Activated naive CD8-positive, alpha-beta T cell treated with anti-CD3 and anti-CD28 coated beads, Interleukin-2, amount 50 U/mL, for 16 hours (primary cell): ENCODE measurements at places on chromosomes 3 and 15.

- no peak for DNase-seq
These were observed 28.8 kb upstream of the PLSCR2 start for GRCh38 chr3:146498002-146498736.

DNA sequence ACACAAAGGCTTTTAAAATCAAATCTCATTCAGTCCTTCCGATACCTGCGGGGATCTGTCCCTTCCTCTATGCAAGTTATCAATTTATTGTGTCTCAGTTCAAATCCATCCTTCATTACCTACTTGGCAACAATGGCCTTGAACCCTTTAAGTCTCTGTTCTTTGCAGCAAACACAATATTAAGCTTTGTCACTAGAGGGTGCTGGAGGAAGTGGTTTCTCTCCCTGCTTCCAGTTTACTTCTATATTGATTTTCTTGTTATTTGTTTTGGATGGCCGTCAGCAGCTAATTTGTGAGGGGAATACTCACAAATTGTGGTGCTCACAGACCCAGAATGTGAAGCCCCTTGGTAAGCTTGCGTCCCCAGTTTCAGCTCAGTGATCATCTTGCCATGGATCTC is 278.3 kb downstream of the FGF12 start:
- no peak for DNase-seq

GRCh38 chr15:39670687-39671086 is 89.8 kb downstream of the THBS1 start:
- no peak for DNase-seq

DNA sequence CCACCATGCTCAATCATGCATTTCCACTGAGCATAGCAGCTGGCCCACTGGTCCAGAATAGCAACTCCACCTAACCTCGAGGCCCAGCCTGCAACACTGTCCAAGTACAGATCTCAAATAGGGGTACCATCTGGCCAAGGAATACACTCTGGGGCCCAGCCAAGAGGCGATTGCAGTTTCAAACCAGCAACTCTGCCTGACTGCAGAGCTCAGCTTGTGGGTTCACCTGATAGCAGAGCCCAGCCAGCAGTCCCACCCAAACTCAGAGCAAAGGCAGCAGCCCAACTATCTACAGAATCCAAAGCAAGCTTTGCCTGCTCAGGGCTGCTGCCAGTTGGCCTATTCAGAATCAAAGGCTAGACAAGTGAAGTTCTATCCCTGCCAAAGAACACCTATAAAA is 30.5 kb downstream of the POLQ start:
- DNase-seq, result no peak

DNA sequence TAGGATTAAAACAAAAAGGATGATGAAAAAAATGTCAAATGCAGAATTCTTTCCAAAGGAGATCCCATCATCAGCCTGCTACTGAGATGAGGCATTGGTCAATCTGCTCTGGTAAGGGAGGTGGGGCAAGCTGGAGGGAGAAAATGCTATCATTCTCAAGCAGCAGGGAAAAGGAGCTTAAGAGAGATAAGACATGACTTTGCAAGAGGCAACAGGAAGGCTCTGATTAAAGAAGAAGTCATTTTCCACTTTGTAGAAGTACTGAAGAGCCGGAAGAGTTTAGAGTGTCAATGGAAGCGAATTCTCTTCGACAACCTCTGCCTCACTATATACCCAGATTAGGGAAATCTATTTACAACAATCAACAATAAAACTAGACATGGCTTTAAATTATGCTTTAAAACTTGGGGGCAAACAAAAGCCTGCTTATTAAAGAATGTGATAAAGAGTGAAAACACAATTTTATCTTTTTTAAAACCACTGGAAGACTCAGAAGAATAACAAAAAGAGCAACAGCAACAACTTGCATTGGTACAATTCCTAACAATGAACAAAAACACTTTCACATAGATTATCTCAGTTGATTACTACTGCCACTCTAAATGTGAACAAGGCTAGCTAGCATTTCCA is 81.8 kb upstream of the NANOGP8 start:
- no peak for DNase-seq

DNA sequence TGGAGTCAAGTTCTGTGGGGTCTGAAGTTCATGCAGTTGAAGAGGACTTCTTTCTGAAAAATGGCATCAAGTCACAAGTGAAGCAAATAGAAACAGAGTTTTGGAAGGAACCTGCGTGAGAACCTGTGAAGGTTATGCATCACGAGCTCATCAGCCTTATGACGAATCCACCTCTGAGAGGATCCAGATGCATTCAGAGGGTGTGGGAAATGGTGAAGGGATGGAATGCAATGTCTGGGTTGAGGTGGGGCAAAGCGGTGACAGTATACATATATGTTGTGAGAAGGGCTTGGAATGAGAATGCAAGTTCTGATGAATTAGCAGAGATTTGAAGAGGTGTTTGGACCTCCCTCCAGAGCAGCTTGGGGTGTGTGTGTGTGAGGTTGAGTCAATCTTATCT is 382.1 kb upstream of the TBL1XR1 start:
- DNase-seq, result no peak

DNA sequence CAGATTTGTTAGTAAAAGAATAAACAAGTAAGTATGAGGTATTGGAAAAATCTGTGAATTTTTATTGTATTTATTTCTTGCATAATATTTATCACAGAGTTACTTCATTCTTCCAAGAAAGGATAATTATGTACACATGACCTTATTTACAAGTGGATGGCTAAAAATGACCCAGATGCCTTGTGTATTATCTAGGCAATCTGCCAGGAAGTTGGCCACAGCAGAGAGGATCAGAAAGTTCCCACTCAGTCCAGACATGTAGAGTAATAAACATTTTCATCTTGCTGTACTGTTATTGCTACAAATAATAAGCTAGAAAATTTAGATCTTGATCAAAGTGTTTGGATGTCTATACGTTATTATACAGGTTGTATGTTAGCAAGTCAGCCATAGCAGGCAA is 317.1 kb downstream of the EPHA6 start:
- no peak for DNase-seq

DNA sequence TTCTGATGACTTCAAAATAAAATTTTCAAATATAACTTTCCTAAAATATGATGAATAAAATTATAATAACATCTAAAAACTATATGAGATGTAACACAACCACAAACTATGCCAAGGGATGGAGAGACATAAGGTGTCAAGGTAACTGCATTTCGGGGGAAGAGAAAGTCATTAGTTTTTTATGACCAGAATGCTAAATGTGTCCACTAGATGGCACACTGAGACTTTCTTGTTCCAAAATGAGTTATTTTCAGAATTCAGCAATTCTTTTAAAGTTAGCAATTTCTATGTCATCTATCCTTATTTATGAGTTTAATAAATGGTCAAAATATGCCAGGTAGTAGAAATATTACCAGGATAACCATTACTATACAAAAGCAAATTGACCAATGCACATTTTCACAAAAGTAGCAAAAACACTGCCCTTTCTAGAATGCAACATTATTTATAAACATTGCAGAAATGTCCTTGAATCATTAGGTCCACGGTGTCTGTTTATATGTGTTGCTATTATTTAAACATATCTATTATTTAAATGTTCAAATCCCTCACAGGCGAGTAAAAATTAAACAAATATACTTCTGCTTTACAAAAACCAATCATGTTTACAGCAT is 374.2 kb downstream of the PLCL2 start:
- DNase-seq, result no peak

- DNase-seq, result no peak
These were observed 32.7 kb downstream of the CD200 start for GRCh38 chr3:112365636-112366035.

DNA sequence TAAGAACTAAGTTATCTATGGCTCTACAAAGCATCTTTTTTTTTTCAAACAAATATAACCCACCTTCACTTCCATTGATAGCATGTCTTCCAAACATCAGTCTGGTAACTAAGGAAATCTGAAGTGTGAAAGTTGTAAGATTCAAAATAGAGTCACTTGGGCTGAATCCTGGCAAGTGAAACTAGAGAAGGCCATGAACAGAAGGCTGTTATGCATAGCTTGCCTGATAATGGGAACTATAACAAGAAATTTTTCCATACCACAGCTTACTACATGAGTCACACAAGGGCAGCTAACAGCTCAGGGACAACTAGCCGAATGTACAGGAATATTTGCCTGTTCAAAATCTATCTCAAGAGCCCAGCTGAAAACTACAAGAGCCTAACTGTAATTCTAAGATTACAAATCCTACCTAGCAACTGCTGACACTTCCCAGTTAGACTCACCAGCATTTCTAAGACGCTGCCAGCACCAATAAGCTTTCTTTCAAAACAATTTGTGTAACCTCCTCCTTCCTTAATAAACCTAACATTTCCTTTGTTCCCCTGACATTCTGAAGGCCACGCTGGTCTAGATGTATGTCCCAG is 1066.5 kb downstream of the PLOD2 start:
- DNase-seq, result no peak

DNA sequence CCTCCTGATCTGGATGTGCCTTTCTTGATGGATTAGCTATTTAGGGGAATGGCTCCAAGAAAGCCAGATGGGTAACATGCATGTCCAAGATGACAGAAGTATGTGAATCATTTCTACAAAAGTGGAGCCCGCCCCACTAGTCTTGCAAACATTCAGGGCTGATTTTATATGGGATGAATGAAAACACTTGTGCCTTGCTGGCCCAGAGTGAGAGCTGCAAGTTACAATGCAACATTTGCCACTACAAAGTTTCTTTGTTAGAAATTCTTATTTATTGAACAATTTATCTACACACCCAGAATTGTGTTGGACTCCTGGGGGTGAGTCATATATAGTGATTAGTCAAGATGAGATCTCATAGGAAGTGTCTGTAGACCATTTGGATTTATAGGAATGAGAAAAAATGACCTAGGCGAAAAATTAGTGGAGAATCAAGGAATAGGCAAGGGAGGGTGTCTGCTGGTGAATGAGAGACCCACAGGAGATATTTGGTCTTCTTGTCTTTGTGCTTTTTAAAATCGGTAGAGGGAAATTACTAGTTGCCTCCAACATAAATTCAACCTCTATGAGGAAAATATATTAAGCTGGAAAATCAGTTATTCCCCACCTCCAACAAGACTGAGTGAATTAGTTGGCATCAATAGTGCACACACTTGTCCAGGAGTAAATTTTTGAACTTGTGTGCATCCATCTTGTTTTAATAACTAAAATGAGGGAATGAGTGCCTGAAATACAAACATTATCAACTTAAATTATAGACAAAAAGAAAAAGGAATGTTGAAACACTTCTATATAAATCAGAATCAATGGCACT is 53.5 kb upstream of the DCBLD2 start:
- DNase-seq, result no peak

DNA sequence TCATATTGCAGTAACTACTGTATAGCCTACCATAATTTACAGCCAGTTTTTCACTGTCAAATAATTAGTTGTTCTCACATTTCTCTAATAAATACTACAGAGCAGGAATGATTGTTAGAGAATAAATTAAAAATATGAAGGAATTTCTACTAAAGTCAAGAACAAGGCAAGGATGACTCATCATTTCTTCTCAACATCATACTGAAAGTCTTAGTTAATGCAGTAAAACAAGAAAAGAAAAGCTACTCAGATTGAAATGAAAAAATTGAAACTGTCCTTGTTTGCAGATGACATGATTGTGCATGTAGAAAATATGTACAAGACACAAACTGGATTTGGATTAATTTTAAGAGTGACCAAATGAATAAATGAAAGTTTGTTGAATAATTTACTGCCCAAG is 608.2 kb downstream of the NSUN3 start:
- no peak for DNase-seq

DNA sequence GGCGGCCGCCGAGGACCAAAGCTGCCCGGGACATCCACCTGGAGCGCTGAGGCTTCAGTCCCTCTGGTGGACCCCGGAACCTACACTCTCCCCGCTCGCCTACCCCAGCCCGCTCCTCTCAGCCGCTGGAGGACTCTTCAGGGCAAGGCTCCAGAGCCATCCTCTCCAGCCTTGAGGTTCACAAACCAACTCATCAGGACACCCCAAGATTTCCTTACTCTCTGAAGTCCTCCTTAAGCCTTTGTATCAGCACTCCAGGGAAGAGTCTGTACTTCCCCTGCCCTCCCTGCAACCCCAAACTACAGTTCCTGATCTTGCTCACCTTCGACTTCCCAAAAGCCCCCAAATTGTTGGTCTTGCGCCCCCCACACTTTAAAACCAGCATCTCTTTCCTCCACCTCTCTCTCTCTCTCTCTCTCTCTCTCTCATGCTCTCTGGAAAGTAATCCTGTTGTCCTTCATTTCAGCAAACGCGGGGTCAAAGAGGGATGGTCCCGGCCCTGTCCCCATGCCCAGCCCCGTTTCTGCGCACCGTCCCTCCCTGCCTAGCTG is 438 bp downstream of the THBS1 start:
- DNase-seq, result no peak

DNA sequence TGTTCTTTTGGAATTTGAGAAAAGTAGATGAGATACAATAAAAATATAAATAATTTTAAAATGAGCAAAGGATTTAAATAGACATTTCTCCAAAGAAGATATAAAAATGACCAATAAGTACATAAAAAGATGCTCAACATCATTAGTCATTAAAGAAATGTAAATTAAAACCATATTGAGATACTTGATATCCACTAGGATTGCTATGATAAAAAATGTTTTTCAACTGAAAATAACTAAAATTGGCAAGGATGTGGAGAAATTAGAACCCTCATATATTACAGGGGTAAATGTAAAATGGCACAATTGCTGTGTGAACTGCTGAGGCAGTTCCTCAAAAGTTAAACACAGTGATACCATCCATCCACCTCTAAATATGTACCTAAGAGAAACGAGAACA is 38.8 kb downstream of the LRRFIP2 start:
- no peak for DNase-seq

DNA sequence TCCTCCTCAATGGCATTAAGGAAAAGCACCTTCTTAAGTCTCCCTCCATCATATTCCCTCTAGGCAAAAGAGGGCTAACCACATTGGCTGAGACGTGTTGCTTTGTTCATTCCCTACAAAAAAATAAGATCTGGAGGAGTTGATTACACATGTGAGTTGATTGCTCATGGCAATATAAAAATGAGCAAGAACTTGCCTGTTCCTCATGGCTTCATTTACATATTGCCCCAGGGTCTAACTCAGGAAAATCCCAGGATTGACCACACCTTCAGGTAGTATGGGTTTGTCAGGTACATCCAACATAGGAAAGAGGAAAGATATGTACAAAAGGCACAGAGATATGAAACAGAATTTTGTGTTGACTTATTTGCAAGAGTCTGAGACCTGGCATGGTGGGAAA is 35.5 kb downstream of the NFKBIZ start:
- no peak for DNase-seq

GRCh38 chr3:184378651-184379357 is 797 bp upstream of the THPO start:
- no peak for DNase-seq

GRCh38 chr15:97959724-97960363 is 659 bp upstream of the ARRDC4 start:
- no peak for DNase-seq

- no peak for DNase-seq
These were observed 12.9 kb upstream of the TPM1 start for GRCh38 chr15:63029676-63030075.

DNA sequence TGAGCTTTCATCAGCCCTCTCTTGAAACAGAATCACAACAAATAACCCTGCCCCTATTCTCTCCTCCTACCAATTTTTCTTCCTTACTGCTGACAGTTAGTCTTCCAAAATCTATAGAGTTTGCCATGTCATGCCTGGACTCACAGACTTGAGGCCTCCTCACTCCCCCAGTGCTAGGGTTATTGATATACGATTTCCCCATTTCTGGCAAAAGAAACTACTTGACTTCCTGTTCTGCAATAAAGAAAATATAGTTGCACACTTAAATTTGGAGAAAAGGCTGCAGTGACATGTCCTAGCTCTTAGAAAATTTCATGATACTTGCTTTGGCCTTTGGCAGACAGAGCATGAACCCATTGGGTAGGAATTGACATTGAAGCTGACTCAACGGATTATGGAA is 75.9 kb downstream of the CYP19A1 start:
- DNase-seq, result no peak

GRCh38 chr3:47841786-47842349 is 38.9 kb downstream of the DHX30 start:
- DNase-seq, result no peak
